HCT116 (cell line): ENCODE measurements at places on chromosomes 7 and 10. TPM values are rescaled to one million over a fixed set of nuclear protein-coding genes. Genes with fewer than 3 reads are reported as not detected.

DNA sequence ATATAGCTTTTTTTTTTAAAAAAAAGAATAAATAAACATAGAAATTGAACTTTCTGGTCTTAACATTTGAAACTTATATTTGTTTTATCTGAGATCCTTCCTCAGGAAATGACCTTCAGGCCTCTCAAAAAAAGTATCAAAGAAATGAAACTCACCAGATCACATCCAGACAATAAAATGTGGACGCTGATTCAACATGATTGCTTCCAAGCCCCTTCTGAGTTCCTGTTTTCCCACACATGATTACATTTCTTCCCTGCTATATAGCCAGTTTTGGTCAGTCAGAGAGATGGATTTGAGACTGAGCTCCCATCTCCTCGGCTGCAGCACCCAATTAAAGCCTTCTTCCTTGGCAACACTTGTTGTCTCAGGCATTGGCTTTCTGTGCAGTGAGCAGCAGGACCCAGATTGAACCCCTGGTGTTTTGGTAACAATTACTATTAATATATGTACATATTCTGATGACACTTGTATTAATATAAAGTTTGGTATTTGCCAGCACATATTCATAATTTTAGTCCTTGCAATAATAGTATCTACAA, 21.8 kb upstream of the SVIL start:
- no peak for DNase-seq

- no peak for DNase-seq
Observed at GRCh38 chr7:12111422-12112405, 99.4 kb upstream of the TMEM106B start.

The GPR141 gene
- not detected for total RNA-seq

The TMEM213 gene
- not detected for total RNA-seq

The CDH23 gene
- total RNA-seq = not detected

The TMEM229A gene
- not detected for total RNA-seq

The TMEM196 gene
- not detected for total RNA-seq
